ENCODE measurements at places on chromosomes 1 and 21.

DNA sequence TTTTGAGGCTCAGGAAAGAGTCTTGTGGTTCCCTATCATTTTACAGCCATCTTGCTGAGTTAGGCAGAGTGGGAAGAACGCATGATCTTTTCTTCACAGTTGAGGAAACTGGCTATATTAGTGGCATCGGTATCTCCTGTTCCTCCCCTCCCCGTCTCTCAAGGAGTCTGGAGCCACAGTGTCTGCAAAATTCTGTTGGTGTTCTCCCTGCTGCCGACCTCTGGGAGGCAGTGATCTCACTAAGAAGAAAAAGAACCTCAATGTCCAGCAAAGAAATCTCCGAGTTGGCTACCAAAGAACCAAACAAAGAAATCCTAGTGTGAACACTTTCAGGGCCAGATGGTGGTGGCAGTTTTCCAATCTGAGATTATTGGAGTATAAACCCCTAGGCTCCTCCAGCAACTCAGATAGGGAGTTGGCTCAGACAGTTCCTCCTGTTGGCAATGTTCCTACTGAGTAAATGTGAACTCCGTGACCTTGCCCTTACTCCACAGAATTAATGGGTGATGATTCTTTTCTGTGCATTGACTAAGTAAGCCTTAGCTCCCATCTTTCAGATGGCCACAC lies 41.2 kb downstream of the PRAMEF20 start:
- DNase-seq: no peak

- DNase-seq: no peak
Measured at GRCh38 chr1:83928396-83928795, 70.5 kb downstream of the TTLL7 start.

GRCh38 chr1:168970926-168971659 lies 135.4 kb upstream of the ATP1B1 start:
- DNase-seq: no peak

DNA sequence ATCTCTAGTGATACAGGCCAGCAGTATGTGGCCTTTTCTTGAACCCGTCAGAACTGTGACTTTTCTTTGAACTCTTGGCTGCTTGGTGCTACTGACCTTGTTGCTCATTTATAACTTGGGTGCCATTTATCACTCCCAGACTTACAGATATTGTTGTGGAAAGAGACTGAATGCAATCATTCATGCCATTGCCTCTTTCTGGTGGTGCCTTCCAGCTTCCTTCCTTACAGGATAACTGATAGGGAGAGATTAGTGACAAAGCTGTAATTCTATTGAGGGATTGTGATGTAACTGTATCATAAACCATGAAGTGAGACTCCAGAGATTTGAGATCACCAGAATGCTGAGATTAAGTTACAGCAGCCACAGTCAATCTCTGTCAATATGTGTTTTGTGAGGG lies 256.5 kb downstream of the USP25 start:
- no peak for DNase-seq

DNA sequence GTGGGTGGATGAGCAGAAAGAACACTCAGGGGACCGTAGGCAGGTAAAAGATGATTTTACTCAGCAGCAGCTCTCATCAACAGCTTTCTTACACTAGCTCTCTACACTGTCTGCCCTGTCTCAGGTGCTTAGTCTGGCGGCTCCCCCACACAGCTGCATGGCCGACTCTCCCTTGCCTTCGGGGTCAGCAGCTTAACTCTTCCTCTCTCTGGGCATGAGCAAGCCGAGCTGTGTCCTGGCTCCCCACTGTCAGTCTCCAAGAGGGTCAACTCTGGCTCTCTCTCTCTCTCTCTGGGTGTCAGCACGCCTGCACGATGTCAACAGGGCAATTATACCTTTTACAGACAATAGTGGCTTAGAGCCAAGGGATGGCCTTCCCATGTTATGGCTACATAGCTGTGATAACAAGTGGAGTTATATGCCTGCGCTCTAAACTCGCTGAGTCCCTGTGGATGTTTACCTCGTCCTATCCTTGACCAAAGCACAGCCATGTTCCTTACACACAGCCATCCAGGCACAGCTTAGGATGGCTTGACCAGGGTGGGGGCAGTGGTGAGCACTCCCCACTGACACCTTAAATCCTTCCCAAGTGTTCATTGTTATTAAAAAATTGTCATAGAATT lies 3.1 kb upstream of the BCL10 start:
- no peak for DNase-seq

DNA sequence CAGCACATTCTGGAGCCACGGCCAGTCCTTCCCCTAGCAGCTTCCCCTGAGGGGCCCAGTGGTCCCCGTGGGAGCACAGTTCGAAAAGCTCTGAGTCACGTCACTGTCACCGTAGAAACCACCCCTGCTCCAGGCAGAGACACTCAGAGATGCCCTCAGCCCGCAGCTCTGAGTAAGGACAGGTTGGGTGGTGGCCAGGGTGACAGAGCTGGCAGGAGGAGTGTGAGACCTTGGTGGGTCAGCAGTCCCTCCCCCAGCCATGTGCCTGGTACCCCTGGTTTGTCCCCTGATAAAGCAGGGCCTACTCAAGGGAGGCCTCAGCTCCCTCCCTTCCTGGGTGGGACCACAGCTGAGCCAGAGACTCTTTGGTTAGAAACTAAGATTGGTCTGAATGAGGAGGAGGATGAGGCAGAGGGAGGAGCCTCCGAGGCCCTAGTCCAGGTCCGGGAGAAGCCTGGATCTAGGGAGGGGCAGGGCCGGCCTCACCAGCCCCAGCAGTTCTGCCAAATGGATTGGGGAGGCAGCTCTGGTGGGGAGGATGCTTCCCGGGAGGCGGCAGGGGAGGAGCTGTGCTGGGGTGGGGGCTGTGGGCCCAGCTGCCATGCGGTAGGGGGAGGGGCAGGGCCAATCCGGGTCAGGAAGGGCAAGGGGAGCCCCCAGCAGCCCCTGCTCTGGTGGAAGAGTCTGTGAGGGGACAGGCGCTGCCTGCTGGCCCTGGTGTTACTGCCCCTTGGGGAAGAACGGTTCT lies 55.2 kb downstream of the SLC9A1 start:
- no peak for DNase-seq

Measured in C1 segment of cervical spinal cord (tissue), 14 donors.